ENCODE measurements at places on chromosomes 16 and 17.

GRCh38 chr17:38746004-38746848 is 1.9 kb downstream of the PCGF2 start:
- DNase-seq, result no peak

- DNase-seq, result no peak
Observed at GRCh38 chr16:81846105-81846504, 67.0 kb downstream of the PLCG2 start.

DNA sequence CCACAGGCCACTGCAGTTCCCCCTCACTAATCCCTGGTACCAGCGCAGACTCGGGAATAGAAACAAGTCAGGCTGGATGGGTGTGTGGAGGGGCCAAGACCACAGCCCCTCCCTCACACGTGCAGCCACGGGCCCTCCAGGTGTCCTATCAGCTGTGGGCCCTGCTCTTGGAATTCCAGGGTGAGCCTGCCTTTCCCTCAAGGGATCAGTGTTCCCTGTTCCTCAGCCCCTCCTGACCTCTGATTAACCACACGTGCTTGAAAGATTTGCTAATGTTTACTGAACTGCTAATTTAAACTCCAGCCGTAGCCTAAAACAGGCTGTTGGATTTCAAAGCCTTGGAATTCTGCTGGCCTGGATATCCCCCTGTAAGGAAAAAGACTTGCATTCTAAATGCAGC is 146.4 kb downstream of the SOCS1 start:
- no peak for DNase-seq

DNA sequence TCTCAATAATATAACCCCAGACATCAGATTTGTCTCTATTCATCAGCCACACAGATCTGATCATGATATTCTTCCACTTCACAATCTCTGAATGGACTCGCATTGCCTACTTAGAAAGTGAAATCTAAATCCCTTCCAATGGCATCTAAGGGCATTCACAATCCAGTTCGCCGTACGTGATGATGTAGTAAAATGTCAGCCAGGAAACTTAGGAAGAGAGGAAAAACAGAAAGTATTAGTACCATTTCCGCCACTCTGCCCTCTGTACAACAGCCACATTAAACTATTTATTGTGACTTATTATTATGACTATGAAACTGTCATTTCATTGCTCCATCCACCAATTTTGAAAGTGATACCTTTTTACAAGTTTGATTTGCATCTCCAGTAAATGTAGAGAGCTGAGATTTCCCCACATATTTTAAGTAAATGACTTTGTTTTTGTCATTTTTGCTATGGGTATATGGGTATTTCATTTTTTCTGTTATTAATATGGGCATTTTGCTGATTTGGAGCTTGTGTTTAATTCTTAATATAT is 69.4 kb upstream of the SMIM36 start:
- no peak for DNase-seq

- no peak for DNase-seq
Observed at GRCh38 chr16:86303787-86304678, 206.3 kb upstream of the FOXF1 start.

- DNase-seq, result no peak
Observed at GRCh38 chr17:35129154-35129972, 7.9 kb downstream of the FNDC8 start.

GRCh38 chr16:49947907-49948678 is 76.9 kb upstream of the CNEP1R1 start:
- DNase-seq, result no peak

All from activated CD4-positive, alpha-beta T cell treated with anti-CD3 and anti-CD28 coated beads, Interleukin-2, amount 50 U/mL, for 48 hours (primary cell).